ENCODE measurements at places on chromosomes 12 and 14.

- DNase-seq = peak; percentile 93
Observed at GRCh38 chr14:92670160-92670559, 78.3 kb downstream of the LGMN start.

DNA sequence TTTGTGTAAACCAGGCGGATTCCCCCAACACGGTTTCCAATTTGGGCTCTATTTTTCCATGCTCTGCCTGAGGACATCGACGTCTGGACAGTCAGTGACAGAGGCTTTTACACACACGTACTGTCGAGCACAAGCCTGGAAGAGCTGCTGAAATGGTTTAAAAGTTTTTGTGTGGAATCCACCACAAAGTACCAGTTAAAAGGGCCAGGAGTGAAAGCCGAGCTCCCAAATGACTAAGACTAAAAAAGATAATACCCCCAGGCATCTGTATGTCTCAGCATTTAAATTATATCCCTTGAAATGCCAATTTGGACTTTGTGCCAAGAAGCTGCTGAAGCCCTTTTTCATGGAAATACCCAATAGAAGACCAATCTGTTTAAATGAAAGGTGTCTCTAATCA is 173.2 kb downstream of the EGLN3 start:
- DNase-seq = no peak

- peak; percentile 92 for DNase-seq
Observed at GRCh38 chr14:104677512-104678332, 11.7 kb upstream of the INF2 start.

DNA sequence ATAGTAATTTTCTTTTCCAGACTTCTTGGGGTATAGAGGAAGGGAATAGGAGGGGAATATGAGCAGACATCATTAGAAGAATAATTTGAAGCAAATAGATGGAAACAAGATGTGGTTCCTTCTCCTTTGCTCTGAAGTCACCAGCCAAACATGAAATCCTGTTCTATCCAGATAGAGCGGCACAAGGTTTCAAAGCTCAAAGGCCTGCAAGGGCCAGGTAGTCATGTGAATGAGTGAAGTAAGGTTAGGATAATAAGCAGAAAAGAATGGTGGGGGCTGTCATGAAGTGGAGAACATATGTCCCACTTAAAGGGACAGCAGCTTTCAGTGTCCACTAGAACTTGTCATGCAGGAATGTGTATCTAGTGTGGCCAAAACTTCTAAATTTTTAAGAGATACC is 2.5 kb upstream of the IKZF4 start:
- no peak for DNase-seq

- no peak for DNase-seq
Observed at GRCh38 chr14:32720927-32721326, 217.8 kb upstream of the NPAS3 start.

- DNase-seq = peak; percentile 75
Observed at GRCh38 chr14:20415782-20416206, 2.5 kb upstream of the TEP1 start.

GRCh38 chr12:43306066-43306465 is 245.9 kb downstream of the ADAMTS20 start:
- peak; percentile 81 for DNase-seq

DNA sequence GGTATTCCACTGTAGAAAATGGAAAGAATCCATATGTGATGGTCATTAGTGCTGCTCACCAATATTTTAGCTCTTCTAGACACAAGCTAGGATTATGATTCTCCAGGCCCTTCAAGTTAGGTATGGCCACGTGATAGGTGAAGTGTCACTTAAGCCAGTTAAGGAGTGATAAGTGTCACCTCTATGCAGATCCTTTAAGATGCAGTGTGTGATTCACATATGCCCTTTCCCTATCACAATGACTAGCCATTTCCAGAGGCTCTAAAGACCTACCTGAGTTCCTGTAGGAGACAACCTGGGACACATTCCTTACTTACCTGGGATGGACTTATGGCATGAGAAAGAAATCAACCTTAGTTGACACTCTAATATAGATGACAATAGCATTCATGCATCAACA is 343.2 kb downstream of the NELL2 start:
- DNase-seq = no peak

GRCh38 chr12:54016478-54016964 is 7.7 kb downstream of the HOXC8 start:
- peak; percentile 72 for DNase-seq

DNA sequence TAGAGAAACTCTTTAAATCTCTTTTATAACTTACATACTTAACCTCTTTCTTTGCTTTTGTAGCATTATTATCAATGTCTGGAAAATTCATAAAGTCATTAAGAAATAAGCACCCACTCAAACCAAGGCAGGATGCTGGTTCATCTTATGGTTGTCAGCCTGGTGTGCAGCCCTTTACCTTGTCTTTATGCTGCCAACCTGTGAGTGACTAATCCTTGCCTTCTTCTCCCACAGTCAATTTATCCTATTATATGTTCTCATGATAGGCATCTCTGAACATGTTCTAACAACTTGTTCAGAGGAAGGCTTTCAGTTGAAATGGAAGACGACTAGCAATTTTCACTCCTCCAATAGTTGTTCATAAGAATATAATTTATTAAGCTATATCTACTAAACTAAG is 186.9 kb upstream of the CAND1 start:
- DNase-seq = no peak

DNA sequence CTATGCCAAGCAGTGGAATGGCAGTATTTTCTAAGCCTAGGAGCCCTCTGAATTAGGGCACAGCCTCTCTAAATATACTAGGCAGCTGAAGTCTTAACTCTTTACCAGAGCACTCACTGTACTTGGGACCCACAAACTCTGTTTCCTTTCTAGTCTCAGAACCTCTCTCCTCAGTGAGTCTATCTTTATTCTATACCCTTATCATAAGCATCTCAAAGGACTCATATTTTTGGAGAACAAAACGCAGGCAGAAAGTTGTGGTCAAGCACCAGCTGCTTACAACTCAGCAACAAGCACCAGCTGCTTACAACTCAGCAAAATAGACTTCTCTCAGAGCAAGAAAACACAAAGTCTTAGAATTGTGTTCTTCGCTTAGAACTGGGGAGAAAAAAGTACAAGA is 993 bp downstream of the CCDC196 start:
- no peak for DNase-seq

DNA sequence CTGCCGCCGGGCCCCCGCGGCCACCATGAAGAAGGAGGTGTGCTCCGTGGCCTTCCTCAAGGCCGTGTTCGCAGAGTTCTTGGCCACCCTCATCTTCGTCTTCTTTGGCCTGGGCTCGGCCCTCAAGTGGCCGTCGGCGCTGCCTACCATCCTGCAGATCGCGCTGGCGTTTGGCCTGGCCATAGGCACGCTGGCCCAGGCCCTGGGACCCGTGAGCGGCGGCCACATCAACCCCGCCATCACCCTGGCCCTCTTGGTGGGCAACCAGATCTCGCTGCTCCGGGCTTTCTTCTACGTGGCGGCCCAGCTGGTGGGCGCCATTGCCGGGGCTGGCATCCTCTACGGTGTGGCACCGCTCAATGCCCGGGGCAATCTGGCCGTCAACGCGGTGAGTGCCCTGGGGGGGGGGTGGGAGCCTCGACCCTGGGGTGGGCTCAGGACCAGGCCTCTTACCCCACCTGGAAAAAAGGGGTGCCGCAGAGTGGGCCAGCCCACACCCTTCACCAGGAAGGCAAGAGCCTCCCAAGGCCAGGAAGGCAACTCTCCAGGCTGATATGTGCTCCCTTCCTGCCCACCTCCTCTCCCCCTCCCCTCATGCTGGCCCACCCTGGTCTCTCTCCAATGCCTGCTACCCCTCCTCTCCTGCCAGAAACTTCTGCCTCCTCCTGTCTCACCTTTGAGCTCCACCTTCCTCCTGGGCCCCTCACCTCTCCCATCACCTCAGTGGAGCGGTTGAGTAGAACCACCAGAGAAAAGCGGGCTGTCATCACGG is 507 bp downstream of the AQP5 start:
- no peak for DNase-seq

GRCh38 chr14:28765831-28766468 is 637 bp upstream of the FOXG1 start:
- peak; percentile 37 for DNase-seq

DNA sequence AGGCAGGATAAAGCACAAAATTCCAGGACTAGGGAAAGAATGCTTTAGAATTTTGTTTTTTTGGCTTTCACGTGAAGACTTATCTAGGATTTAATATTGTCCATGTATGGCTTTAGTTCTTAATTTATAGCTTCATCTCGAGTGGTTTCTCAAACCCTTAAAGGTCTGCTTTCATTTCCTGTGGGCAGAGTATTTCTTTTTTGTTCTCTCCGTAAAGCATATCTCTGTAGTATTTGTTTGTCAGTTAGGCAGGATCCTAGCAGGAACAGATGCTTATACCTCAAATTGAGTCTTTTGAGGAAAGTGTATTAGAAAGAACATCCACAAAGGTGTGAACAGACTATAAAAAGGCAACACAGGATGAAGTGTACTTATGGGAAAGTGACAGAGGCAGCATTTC is 697.1 kb upstream of the SEL1L start:
- DNase-seq = no peak

Data from GM03348 (cell line).